ENCODE measurements at places on chromosomes 2 and 18.

- DNase-seq: no peak
Measured at GRCh38 chr2:149063177-149063576, 24.7 kb downstream of the LYPD6B start.

- DNase-seq: no peak
Measured at GRCh38 chr2:238016526-238016925, 44.3 kb upstream of the SCLY start.

DNA sequence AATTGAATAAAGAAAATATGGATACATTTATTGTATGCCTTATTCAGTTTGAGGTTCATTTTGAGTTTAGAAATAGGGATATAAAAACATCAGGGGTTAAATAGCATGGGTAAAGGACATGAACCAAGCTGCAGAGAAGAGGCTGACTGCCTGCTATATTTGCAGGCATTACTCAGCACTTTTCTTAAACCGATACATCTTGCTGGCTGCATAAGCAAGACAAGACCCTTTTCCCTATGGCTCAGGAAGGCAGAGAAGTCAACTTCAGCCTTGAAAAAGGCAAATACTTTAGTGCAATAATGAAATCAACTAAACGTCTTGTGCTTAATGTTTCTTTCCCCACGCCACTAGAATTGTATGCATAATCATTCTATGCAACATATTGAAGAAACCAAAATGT, 36.4 kb downstream of the SCN1A start:
- no peak for DNase-seq

DNA sequence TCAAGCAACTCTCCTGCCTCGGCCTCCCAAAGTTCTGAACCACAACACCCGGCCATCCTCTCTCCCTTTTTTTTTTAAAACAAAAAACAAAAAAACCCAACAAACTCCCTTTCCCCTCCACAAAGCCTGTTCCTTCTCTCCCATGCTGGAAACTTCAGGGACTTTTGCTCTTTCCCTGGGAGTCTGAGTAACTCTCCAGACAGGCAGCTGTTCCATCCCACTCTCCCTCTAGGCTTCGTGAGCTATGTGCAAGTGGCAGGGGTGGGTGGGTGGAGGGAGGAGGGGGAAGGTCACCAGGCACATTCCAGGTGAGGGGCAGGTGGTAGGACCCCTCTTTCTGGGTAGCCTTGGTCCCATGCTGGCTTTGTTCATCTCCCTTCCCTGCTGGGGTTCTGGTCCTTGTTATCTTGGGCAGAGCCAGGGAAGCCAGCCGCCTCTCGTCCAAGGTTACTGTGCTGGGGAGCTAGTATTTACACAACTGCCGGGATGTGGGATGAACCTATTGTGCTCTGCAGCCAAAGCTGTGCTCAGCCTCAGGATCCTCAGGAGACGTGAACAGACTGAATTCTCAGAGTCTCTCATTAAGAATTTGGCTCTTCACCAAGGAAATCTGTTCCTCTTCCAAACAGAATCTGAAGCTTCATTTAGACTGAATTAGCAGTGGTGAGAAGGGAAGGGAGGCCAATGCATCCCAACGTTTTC, 106.9 kb downstream of the LIPG start:
- DNase-seq: no peak

DNA sequence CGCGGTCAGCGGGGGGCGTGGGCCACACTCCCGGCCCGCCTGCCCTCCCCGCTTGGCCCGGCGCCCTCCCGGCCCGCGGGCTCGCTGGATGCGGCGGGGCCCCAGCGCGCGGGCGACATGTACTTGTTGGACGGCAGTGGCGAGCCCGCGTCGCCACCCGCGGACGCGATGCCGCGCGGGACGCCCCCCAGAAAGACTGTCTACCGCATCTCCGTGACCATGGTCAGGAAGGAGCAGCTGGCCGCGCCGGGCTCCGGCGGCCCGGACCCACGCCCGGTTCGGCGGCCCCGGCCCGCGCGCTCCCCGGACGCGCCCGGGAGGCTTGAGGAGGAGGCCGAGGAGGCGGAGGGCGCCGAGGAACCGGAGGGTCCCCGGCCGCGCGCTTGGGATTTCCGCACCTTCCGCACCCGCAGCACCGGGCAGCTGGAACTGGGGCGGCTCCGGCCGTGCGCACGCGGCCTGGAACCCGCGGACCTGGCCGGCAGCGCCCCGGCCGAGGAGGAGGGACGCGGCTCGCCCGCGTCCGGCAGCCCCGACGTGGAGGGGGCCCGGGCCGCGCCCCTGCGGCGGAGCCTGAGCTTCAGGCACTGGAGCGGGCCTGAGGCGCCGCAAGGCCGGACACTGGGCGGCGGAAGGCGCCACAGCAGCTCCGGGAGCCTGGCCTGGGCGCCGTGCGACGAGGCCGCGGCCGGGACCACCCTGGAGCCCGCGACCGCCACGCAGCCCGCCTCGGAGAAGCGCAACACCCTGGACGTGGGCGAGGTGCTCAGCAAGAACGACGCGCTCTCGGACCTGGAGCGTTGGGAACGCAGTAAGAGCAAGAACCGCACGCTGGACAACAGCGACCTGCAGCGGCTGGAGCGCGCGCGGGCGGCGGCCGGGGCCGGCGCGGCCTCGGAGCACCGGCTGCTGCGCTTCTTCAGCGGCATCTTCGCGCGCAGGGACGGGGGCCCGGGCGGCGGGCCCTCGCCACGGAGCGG, 176.4 kb downstream of the AGAP1 start:
- DNase-seq: peak; percentile 62

DNA sequence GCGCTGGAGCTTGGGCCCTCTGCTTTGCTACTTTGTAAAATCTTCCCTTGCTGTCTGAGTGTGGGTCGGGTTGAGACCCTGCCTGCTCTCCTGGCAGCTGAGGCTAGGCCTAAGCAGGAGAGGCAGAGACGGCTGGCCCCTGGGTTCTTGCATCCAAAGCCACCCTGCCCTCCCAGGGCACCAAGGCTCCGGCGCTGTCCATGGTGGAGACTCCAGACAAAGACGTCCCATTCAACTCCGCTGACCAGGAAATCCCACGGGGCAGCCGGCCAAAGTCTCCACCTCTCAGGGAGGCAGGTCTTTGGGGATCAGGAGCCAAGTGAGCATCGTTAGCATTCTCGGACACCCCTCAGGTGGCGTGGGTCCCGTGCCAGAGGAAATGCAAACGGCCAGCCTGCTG, 2.6 kb upstream of the PRLH start:
- DNase-seq: peak; percentile 31

Measured in MCF 10A (cell line).